ENCODE measurements at places on chromosomes 11 and 22. TPM values are rescaled to one million over a fixed set of nuclear protein-coding genes. Genes with fewer than 3 reads are reported as not detected.

DNA sequence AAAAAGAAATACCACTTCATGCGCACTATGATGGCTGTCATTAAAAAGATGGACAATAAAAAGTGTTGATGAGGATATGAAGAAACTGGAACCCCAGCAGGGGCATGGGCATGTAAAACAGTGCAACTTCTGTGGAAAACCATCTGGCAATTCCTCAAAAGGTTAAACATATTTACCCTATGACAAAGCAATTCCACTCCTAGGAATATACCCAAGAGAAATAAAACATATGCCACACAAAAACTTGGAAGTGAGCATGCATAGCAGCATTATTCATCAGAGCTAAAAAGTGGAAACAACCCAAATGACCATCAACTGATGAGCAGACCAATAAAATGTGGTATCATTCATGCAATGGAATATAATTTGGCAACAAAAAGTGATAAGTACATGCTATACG, 50.1 kb downstream of the LRRC32 start:
- no peak for DNase-seq

Gene RDX
- 112 TPM for total RNA-seq

Gene ASPHD2
- 0.10 TPM for total RNA-seq

Gene KLHL35
- not detected for total RNA-seq

Gene OR4C15
- total RNA-seq, result not detected

DNA sequence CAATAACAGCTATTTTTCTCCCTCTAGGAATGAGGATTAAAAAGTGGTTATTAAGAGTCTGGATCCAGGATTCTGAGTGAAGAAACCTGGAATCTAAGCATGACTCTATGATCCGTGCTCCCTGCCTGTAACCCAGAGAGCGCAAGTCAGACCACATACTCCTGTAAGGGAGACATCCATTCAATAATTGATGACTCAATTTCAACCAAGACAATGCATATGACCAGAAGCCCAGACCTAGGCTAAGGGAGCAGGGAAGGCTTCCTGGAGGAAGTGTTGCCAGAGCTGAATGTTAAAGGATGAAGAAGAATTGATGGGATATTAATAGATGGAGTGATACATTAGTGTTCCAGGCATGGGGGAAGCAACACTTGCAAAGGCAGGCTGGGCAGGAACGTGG, 13.8 kb upstream of the PAMR1 start:
- no peak for DNase-seq

Gene KRTAP5-10
- not detected for total RNA-seq

DNA sequence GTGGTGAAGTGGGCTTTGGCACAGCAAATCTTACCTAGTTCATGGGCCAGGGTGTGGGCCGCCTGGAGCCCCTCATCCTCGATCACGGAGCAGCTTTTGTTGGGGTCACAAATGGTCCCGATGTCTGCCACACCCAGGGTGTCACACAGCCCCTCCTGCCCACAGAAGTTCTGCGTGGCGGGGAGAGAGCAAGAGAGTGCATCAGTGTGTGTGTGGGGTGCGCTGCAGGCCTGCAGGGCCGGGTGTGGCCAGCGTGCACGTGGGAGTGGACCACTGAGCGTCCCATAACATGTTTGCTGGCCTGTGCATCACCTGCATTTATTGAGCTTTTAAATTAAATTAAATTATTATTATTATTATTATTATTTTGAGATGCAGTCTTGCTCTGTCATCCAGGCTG, 11.5 kb downstream of the ADAMTS8 start:
- no peak for DNase-seq

GRCh38 chr11:88284336-88285050, 53.0 kb downstream of the CTSC start:
- DNase-seq, result no peak

DNA sequence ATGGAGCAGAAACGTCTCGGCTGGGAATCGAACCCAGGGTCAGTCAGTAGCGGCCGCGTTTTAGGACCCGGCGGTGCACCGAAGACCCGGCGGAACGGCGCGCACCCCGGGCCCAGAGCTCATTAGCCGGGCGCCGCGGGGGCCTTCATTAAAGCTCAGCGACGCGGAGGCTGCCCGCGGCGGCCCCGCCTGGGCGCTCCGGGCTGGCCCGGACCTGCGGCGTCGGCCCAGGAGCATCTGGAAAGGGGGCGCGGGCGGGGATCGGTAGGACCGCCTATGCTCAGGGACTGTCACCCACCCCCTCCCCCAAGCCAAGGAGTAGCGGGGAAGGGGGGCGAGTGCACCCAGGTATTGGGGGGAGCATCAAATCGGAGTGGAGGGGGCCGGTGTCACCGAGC, 52.2 kb downstream of the CYTH4 start:
- DNase-seq, result no peak

- no peak for DNase-seq
Observed at GRCh38 chr11:69821511-69822040, 2.4 kb upstream of the FGF3 start.

- no peak for DNase-seq
Observed at GRCh38 chr11:126173257-126173656, 38.2 kb downstream of the RPUSD4 start.

- DNase-seq, result no peak
Observed at GRCh38 chr22:43039800-43040199, 24.9 kb upstream of the PACSIN2 start.

Gene CCDC87
- total RNA-seq, result 0.41 TPM

Gene NCAM1
- total RNA-seq, result 27.7 TPM

DNA sequence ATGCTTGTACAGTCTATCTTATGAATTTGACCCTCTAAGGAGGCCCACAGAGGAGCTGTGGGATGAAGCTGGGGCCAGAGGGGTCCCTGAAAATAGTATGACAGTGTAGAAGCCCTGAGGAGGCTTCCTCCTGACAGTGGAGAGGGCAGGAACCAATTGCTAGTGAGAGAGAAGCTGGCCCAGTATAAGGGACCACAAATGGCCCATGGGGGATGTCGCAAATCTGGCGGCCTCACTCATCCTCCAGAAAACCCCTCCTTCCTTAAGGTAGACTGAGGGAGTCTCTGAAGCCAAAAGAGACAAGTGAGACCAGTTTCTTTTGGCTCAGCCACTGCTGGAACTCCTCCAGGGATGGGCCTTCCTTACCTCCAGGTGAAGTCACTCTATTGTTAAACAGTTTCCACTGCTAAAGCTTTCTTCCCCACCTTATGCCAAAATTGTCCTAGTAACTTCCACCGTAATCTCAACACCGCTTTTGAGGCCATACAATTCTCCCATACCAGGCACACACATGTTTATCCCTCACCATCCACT, 17.8 kb upstream of the CASTOR1 start:
- DNase-seq, result no peak

Gene OR5D13
- total RNA-seq, result not detected

GRCh38 chr22:43992331-43992821, 31.7 kb upstream of the PARVB start:
- no peak for DNase-seq

GRCh38 chr11:10725114-10725906, 25.7 kb upstream of the CTR9 start:
- no peak for DNase-seq

DNA sequence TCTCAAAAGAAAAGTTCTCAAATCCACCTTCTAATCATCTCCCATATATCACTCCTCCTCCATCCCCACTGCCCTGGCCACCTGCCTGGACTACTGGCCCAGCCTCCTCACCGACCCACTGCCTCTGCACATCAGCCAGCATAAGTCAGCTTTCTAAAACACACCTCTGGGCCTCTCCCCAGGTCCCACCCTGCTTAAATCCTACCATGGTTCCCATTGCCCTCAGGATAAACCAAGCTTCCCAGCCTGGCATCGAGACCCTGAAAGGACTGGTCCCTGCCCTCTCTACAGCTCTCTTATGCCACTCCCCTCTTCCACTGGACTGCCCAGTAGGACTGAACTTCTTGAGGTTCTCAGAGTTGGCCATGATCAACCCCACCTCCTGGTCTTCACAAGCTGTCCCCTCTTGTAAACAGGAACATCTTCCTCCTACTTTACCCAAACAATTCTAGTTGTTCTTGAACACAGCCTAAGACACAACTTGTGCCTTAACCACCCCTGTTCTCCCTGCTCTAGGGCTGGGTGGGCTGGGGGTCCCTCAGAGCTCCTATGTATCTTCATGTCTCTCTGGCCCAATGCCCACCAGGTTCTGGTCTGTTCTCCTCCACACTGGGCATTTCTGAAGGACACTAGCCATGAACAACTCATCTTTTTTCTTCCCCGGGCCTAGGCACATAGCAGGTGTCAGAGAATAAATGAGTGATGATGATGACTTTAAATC, 12.6 kb upstream of the P2RY6 start:
- no peak for DNase-seq

DNA sequence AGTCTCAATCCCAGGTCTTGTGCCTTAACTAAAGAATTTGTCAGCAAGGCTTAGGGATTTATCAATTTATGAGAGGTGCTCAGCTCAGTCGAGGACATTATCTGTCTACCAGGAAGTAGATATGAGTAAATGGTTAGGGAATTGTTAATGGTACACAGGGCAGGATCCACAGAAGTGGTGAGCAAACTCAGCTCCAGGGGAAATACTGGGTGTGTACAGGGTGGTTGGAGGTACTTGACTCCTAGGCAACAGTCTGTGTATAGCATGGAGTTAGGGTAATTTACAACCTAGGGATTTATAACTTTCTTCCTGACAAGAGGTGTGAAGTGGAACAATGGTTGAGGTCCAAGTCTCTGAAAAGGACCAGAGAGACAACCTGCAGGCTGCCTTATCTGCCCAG, 123.4 kb upstream of the OR9Q1 start:
- DNase-seq, result no peak

Gene CARNS1
- total RNA-seq, result 4.6 TPM

- no peak for DNase-seq
Observed at GRCh38 chr11:42524534-42525227, 787.1 kb upstream of the API5 start.

Gene PDE2A
- total RNA-seq, result 13.4 TPM

DNA sequence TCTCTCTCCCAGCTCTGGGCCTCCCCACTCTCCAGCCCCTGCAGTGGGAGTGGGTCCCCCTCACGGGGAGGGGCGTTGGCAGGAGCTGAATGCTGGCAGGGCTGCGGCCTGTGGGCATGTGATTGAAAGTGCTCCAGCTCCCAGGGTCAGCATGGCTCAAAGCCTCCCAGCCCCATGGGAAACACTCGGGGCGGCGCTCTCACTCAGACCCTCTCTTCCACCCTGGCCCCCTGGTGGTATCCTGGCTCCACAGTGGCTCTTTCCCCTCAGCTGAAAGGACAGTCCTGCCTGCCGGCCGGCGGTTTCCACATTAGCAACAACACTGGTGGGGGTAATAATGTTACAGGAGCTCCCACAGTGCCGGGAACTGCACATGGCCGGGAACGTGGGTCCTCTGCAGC, 35.5 kb downstream of the POLR3H start:
- DNase-seq, result no peak

Gene TRIM49C
- not detected for total RNA-seq

Gene ALX4
- total RNA-seq, result not detected

DNA sequence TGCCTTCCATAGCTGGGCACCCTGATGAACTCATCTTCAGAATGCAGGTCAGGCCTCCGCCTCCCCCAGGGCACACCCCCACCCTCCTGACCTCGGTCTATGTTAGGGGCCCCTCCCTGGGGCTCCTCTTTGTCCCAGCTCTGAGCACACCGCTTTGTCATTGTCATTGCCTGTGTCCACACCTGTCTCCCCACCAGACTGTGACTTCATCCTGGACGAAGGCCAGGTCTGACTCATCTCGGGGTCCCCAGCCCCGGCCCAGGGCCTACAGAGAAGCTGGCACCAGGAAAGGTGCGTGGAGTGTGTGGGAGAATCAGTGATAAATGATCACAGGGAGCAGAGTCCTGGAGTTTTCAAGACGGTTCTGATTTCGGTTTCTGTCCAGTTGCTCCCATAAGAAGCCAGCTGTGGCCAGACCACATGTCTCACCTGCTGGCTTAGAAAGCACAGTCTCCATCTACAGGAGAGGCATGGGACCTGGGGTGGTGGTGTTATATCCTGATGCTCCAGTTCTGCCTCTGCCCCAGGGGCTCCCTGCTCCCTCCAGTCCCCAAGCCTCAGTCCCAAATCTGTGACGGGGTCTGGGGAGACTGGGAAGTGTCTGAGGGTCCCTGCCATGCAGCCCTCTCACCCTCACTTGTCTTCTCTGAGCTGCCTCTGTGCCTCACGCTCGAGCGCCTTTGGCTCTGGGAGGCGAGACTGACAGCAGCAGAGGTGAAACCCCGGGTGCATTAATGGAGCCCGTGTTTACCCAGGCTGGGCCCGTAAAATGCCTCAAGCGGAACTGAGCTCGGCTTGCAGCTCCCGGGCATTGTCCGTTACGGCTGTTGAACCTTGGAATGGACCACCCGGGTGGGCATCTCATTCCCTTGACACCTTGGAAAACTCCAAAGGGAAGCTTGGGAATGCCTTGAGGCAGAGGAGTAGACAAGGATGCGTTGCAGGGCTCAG, 85.5 kb upstream of the WNT11 start:
- no peak for DNase-seq

GRCh38 chr22:31575190-31575589, 78.9 kb downstream of the SFI1 start:
- no peak for DNase-seq

Gene BTG4
- total RNA-seq, result not detected

- no peak for DNase-seq
Observed at GRCh38 chr22:32631507-32632255, 157.1 kb downstream of the FBXO7 start.

GRCh38 chr11:95711945-95712221, 77.7 kb downstream of the FAM76B start:
- DNase-seq, result no peak

Gene OR8A1
- not detected for total RNA-seq

Gene CNTN5
- not detected for total RNA-seq

DNA sequence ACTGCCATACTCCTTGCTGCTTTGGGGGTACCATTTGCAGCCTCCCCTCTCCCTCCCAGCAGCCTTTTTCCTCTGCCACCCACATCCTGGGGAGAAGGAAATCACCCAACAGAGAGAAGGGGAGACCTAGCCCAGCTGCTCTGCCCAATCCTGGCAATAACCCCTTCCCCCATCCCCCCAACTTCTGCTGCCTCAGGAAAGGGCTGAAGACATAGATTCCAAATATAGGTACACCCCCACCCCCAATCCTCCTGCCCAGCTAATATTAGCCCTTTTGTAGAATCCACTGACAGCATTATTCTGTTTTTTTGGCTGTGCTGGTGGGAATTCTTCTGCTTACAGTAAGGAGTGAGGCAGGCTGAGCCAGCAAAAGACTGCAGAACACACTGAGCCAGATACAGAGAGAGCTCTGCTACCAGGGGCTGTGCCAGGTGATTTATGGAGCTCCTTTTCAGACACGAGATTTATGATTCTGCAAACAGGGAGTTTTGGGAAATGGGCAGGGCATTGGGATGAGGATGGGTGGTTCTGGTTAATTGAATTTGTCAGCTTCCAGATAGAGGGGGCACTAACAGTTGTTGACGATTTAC, 164.0 kb downstream of the TENM4 start:
- no peak for DNase-seq

Gene TRIM44
- total RNA-seq, result 25.7 TPM

Measured in gastrocnemius medialis (tissue), 4 donors.